ENCODE measurements at places on chromosomes 3 and 15.
A peak's percentile ranks its signal among the peaks of the same experiment; 100 is the strongest.

- no peak for DNase-seq
Observed at GRCh38 chr15:45027220-45027619, 4.2 kb downstream of the SORD start.

DNA sequence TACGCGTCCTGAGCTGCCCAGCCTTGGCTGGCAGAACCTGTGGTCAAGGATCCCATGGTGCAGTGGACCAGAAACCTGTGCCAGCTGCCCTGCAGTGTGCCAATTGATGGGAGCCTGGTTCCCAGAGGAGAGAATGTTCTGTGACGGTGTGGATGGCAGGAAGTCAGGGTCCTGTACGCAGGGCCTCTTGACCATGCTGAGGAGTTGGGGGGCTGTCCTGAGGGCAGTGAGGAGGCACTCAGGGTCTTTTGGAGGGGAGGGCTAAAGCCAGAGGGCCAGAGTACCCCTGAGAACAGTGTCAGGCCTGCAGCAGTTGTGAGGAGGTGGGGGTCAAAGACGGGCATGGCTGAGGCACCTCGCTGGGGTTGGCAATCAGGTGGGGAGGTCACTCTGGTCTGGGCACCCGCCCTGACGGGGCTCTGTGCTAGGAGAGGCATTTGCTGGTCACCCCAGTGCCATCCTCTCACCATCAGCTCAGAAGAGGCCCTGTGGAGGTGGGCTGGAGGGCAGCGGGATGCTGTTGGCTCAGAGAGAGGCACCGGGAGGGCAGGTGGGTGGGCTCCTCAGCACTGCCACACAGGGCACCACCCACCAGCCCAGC, 61.0 kb downstream of the SCN5A start:
- DNase-seq: peak; percentile 2

DNA sequence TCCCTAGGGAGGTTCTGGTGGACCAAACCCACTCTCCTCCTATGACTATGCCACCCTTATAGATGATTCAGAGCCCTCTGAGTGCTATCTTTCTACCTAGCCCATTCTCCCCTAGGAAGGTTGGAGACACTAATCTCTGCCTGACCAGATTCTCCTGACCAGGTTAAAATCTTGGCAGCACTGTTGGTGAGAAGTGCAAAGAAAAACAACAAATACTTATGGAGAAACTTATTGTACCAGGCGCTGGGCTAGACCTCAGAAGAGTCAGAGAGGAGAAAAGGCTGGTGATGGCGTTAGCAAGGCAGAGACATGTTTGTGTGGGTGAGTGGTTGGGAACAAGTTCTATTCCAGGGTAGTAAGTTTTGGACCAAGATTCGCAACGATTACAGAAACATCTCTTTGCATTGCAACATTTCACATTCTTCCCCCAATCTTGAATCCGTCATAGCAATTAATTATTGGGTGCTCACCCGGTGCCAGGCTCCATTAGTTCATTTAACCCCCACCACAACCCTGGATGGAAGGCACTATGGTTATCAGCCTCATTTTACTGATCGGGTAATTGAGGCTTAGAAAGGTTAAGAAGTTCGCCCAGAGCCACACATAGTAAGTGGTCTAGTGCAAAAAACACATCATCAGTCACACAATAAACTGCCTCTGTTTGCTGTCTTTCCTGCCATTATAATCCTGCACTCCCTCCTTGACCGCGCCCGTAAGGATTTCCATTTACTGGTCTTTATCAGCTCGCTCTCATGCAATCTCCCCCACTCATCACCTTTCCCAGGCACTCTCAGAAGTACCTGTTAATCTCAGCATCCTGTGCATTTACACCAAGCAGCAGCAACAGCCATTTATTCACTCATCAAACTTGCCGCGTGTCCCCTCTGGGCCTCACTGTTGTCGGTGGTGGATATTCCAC, 655 bp upstream of the TSPAN3 start:
- no peak for DNase-seq

DNA sequence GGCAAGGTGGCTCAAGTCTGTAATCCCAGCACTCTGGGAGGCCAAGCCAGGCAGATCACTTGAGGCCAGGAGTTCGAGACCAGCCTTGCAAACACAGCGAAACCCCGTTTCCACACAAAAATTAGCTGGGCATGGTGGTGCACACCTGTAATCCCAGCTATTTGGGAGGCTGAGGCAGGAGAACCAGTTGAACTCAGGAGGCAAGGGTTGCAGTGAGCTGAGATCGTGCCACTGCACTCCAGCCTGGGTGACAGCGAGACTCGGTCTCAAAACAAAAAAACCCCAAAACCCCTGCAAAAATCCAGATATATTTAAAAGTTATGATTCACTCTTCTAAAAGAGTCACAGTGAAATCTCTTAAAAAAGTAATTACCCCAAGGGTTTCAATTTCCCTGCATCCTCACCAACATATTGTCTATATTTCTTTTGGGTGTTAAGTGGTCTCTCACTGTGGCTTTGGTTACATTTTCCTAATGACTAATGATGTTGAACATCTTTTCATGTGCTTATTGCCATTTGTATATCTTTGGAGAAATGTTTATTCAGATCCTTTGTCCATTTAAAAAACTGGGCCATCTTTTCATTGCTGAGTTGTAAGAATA, 73.2 kb upstream of the UBP1 start:
- no peak for DNase-seq

DNA sequence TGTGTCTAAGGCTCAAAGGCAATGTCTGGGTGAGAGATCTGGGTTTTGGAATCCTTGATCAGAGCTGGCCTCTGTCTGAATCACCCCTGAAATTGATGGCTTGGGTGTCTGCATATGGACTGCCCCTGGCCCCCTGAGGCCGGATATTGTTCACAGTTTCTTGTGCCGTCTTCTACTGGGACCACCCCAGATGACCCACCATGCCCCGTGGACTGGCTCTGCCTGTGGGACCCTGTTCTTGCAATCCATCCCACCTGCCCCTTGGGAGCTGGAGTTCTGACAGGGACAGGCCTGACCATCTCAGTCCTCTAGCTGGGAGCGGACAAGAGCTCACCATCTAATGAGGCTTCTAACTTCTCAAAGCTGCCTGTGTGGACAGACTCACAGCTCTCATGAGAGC, 119.9 kb downstream of the FAM43A start:
- DNase-seq: no peak

DNA sequence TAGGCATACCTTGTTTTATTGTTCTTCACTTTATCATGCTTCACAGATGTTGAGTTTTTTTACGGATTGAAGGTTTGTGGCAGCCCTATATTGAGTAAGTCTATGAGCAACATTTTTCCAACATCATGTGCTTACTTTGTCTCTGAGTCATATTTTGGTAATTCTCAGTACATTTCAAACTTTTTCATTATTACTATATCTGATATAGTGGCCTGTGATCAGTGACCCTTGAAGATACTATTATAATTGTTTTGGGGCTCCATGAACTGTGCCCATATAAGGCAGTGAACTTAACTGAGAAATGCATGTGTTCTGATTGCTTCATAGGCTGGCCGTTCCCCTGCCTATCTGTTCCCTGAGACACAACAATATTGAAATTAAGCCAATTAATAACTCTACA, 42.8 kb upstream of the NSMCE3 start:
- no peak for DNase-seq

DNA sequence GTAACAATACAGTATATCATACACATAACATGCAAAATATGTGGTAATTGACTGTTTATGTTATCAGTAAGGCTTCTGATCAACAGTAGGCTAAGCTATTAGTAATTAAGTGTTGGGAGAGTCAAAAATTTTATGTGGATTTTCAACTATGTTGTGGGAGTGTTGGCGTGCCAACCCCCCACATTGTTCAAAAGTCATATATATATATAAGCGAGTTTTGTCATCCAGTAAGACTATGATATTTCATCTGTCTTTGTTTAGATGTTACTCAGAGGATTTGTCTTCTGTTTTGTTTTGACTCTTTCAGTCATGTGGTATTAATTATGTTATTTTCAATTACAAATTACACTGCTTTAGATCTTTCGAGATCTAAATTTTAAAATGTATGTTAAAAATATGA, 51.0 kb upstream of the RAP2B start:
- no peak for DNase-seq
